ENCODE measurements at places on chromosomes 13 and 19. TPM values are rescaled to one million over a fixed set of nuclear protein-coding genes. Genes with fewer than 3 reads are reported as not detected.

DNAJC15 gene
- 16.4 TPM for total RNA-seq

- H3K27ac ChIP-seq, result no peak overlapping the region
- H3K4me3 ChIP-seq, result no peak overlapping the region
- H3K4me1 ChIP-seq, result peaks cover 40% of the 10 kb centered on the region
- H3K27me3 ChIP-seq, result no peaks in the 10 kb centered on the region
- peaks cover 6% of the 10 kb centered on the region for H3K36me3 ChIP-seq
- DNase-seq, result no peak
These were observed 24.6 kb downstream of the DNM2 start for GRCh38 chr19:10742476-10742875.

MTRF1 gene
- 21.5 TPM for total RNA-seq

DNA sequence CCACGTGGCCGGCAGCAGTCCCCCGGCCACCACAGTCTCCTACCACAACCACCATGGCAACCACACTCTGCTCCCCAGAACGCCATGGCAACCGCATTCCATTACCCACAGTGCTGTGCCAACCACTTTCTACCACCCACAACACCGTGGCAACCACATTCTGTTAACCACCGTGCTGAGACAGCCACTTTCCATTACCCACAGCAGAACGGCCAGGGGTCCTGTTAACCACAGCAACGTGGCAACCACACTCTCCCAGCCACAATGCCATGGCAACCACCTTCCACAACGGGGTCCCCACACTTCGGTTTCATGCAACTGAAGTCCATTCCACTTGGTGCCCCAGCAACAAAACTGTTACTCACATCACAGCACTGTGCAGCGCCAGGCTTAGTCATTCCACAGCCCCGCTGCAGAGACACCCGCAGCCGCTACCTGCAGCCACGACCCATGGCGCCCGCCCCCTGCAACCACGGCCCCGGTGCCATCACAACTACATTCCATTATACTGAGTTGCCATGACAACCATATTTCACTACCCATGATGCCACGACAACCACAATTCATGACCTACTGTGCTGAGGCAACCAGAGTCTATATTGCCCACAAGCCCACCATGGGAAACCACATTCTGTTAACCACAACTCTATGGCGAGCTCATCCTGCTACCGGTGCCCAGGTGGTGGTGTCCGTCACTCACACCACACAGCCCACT, 10.0 kb downstream of the DPF1 start:
- peaks cover 5% of the 10 kb centered on the region for H3K36me3 ChIP-seq
- H3K4me1 ChIP-seq, result peaks cover 23% of the 10 kb centered on the region
- peak; percentile 87 for DNase-seq
- peak overlapping the region; percentile 76 for H3K27ac ChIP-seq
- peak overlapping the region; percentile 65 for H3K4me3 ChIP-seq

TMEM238 gene
- 6.3 TPM for total RNA-seq

DNA sequence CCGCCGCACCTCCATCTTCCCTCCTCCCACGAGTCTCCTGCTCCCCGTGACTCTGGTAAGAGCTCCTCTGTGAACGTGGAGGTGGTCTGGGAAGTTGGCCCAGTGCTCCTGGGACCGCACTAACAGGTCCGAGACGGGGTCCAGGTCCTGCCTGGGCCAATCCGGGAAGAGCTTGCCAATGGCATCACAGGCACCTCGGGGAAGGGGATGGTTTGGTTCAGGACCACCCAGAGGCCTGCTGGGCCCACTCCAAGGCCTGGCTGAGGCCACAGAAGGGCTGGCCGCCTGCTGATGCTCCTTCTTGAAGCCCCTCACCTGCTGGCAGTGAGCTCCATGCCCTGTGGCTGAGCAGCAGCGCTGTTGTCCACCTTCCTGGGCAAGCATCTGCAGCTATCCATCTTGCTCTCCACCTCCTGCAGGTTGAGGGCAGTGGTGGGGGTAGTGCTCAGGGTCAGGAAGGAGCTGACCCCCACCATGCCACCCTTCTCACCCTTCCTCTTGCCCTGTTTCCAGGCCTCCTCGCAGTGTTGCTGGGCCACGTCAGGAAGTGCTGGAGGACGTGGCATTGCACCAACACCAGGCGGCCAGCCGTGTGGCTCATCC, 41.2 kb upstream of the TPM4 start:
- H3K36me3 ChIP-seq, result no peaks in the 10 kb centered on the region
- DNase-seq, result no peak
- H3K27me3 ChIP-seq, result peaks cover 1% of the 10 kb centered on the region
- no peak overlapping the region for H3K27ac ChIP-seq
- no peak overlapping the region for H3K4me3 ChIP-seq

Data from activated CD4-positive, alpha-beta memory T cell treated with anti-CD3 and anti-CD28 coated beads for 36 hours (primary cell).